Esophagus squamous epithelium (tissue), 5 donors: ENCODE measurements at places on chromosomes 2 and 18.

DNA sequence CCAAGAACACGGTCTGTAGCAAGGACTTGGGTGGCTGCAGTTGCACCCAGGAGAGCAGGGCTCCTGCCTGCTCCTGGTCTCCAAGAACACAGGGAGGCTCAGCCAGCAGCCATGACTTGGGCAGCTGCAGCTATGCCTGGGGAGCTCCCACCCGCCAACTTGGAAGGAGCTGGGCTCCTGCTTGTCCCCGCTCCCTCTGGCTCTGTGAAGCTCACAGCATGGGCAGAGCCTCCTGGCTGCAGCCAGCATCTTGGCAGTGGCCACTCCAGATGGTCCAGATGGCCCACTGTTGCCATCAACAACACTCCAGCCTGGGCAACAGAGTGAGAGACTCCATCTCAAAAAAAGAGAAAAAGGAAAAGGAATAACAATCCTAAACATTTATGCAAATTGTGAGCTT, 5.2 kb downstream of the ZSCAN30 start:
- no peak for DNase-seq

DNA sequence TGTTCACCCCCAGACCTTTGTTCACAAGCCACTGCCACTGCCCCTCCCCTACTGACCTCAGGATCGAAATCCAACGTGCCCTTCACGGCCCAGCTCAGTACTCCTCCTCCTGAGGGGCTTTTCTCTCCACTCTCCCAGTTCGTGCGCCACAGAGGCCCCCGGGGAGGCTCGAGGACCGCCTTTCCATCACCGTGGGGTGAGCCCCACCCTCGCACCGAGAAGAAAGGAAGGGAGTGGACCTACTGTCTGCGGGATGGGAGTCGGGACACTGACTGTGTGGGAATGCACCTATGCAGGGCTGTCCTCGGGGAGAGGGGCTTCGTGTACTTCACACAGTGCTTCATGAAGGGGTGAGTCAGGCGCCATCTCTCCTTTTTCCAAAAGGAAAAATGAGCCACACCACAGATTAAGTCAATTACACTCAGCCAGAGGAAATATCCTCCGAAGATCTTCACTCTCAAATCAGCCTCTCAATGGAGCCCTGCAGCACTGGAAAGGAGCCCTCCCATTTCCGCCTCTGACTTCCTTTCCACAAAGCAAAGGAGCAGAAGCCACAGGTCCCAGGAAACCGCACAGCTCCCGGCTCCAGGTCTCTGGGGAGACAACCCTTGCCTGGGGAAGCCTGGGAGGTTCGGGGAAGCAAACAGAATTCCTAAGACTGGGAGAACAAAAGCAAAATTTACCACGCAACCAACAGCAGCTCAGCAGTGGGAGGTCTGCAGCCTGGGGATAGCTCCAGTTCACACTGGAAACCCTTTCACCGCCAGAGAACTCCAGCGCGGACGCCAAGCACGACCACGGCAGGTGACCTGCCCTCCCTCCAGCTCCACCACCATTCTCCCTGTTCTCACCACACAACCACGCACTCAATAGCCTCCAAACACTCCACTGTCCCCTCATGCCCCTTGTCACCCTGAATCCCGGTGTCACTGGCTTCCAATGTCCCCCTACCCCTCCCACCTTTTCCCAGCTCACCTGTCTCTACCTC, 21.6 kb downstream of the ADCY3 start:
- DNase-seq: no peak

- DNase-seq: no peak
These were observed 17.1 kb upstream of the OSBPL6 start for GRCh38 chr2:178177066-178177679.

- no peak for DNase-seq
These were observed 129.7 kb upstream of the TTC39C start for GRCh38 chr18:23884681-23885375.

DNA sequence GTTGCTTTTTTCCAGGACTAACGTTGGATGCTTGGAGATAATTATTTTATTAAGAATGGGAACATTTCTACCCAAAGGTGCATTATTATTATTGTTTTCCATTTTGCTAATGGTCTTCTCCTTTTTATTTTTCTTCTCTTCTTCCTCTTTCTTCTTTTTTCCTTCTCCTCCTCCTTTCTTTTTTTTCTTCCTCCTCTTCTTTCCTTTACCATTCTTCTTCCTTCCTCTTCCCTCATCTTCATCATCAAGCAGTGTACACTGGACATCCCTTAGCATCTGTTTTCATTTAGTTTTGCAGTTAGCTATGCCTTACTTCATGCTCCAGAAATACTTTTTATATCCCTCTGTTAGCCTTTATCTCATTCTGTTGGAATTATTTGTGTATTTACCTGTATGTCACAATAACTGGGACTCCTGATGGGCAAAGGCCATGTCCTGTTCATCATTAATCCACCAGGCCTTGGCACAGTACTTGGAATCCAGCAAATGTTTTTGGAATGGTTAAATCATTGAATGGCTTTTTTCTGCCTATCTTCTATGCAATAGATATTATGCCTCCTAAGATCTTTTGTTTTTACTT, 162.7 kb downstream of the CAMKMT start:
- no peak for DNase-seq

DNA sequence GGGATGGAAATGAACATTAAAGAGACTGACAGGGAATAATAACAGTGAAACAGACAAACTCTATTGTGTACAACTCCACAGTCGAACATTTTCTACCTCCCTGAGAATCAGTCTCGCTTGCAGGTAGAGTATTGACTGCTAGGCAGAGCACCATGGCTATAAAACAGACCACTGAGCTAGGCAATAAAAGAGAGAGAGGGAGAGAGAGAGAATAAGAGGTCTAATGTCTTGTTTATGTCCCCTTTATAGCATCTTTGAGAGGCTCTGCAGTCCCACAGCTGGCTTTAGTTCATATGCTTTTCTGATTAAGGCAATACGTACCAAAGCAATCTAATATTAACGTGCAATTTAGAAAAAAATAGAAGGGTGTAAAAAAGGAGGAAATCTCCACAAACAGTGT, 652.6 kb downstream of the NRXN1 start:
- no peak for DNase-seq

DNA sequence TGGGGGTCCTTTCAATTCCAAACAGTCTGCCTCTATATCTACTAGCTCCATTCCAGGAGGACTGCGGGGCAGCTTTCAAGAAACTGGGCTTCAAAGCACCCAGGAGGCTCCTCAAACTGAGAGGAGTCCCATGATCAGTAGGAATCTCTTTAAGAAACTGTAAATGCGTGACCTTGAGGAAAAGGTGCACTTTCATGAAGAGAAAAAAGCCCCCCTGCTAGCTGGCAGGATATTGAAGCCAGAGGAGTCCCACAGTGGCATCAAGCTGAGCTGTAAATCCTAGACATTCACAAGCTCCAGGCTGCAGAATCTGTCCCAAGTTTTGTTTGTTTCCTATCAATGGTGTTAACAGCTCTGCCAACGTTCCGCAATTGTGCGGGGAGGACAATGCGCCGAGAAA, 790.1 kb downstream of the SLC4A3 start:
- DNase-seq: no peak

DNA sequence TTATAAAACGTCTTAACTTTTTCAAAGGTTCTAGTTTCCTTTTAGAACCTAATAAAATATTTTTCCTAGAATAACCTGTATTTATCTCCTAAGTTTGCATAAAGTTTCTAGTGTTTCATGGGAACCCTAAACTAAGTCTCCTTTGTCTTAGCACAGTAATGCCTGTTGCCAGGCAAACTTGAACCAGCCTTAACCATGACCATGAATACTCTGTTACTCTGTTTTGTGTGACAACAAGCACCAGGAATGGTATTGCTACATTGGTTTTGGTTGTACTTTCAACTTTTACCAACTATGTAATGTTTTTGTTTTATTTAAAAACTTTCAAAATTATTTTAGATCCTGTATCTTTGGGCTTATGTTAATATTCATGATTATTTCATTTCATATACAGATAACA, 137.6 kb downstream of the CERS6 start:
- DNase-seq: no peak

GRCh38 chr2:24456599-24457556, 34.2 kb upstream of the NCOA1 start:
- no peak for DNase-seq

GRCh38 chr2:217736776-217737550, 265.8 kb downstream of the TNS1 start:
- no peak for DNase-seq

DNA sequence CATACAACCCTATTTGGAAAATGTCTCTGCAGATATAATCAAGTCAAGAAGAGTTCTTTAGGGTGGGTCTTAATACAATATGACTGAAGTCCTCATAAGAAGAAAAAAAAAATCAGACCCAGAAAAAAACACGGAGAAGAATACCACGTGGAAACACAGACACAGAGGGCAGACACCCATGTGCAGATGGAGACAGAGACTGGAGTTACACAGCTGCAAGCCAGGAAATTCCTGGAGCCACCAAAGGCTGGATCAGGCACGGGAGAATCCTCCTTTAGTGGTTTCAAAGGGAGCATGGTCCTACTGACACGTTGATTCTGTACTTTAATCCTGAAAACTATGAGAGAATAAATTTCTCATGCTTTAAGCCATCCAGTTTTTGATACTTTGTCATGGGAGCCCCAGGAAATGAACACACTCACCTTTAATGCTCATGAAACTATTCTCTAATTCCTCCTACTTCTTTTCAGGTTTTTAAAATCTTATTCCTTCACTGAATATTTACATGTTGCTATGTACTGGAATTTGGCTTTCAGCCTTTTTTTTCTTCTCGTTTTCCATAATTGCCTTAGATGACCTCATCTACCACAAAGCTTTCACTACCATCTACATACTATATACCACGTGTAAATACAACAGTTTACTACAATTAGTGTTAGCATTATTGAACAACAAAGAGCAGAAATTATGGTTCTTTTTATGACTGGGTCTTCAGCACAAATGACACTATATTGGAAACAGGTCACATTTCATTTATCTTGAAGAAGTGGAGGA, 529.1 kb downstream of the IRS1 start:
- DNase-seq: no peak

DNA sequence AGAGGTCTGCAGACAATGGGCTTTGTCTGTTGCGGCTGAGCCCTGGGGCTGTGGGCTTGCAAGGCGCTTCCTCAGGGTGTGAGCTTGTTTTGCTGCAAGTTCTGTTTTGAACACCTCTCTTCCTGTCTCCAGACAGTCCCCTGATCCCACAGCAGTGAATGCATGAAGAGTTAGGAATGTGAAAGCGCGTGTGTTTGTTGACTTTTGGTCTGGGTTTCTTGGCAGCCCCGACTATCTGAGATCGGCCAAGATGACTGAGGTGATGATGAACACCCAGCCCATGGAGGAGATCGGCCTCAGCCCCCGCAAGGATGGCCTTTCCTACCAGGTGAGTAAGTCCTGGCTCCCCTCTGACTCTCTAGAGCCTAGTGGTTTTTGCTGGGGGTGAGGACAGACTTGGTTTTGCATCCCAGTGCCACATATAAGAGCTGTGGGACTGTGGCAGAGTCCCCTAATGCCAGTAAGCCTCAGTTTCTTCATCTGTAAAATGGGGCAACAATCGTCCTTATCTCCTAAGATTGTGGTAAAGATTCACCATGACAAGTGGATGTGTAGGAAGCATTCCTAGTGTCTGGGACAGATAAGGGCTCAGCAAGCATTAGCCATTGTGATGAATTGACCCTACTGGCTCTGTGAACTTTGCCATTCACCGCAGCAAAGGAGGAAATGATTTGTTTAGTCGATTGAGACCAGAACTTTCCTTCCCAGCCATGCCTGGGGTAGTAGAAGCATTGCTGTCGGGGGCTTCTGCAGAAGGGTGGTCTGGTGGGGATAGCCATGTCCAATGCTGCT, 3.0 kb downstream of the LBH start:
- no peak for DNase-seq

GRCh38 chr2:100013892-100014677, 128.3 kb downstream of the AFF3 start:
- DNase-seq: no peak

DNA sequence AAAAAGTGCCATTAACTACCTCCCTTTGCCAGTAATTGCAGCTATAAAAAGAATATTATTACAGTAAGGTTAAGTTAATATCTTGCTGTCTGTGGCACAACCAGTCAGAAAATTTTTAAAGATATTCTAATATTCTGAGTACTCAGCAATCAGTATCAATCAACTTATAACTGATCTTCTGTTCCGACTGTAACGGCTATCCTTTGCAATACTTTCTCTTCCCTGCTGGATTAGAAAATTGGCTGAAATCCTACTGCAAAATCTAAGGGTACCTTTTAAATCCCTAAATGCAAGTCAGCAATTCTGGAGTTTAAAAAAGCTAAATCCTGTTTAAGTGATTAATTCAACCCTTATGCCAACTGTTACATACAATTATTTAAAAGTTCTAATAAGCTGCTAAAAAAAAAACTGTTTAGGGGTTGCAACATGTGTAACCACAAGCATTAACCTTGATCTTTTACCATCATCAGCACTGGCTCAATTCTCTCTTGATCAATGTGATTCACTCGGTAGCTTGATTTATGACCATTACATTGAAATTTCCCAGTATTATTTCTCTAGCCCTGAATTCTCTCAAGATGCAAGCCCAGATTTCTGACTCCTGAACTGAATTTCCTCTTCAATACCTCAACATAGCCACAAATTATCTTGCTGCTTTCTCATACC, 20.5 kb downstream of the GAREM1 start:
- no peak for DNase-seq

GRCh38 chr2:44550561-44550960, 188.8 kb downstream of the CAMKMT start:
- no peak for DNase-seq

GRCh38 chr2:230412371-230412711, 3.7 kb upstream of the SP100 start:
- no peak for DNase-seq

GRCh38 chr2:101827246-101827645, 129.7 kb downstream of the MAP4K4 start:
- DNase-seq: no peak

DNA sequence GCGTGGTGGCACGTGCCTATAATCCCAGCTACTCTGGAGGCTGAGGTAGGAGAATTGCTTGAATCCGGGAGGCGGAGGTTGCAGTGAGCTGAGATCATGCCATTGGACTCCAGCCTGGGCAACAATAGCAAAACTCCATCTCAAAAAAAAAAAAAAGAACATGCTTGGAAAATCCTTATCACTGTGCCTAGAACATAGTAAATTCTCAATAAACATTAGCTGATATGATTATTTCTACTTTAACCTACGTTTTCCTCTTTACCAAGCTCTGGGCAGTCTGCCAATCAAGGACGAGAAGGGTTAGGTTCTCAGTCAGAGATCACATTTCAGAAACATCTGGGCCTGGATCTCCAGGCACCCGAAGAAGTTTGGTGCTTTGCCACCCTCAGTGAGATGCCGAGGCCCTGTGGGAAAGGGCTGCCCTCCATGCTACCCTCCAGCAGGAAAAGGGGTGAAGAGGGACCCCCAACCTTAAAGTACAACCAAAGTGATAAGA, 107.7 kb downstream of the BCL11A start:
- DNase-seq: no peak

DNA sequence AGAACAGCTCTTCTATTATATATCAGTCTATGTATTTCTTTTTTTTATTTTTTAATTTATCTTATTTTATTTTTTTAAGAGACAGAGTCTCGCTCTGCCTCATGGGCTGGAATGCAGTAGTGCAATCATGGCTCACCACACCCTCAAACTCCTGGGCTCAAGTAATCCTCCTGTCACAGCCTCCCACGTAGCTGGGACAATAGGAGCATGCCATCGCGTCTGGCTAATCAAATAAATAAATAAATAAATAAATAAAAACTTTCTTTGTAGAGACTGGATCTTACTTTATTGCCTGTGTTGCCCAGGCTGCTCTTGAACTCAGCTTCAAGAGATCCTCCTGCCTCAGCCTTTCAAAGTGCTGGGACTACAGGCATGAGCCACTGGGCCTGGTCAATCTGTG, 117.0 kb downstream of the RBMS1 start:
- DNase-seq: no peak

GRCh38 chr2:220775856-220776488, 796.1 kb downstream of the EPHA4 start:
- no peak for DNase-seq
